ENCODE measurements at places on chromosomes 16 and 17.

GRCh38 chr17:57577751-57578607 lies 167.1 kb downstream of the CCDC182 start:
- no peak for DNase-seq

DNA sequence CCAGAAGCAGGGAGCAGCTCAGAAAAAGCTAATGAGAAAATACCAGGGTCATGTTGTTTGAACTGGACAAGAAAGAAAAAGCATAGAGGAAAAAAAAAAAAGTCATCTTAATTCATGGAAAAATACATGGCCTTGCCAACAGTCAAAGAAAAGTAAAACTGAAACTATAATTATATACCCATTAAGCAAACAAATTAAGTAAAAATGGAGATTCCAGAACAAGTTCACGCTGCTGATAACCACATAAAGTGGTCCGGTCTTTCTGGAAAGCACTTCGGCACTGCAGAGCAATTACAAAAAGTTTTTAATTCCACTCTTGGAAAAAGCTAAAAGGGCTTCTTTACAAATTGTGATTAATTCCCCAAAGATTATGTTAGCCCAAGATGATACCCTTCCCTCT lies 12.4 kb upstream of the P2RX5 start:
- no peak for DNase-seq

- DNase-seq = no peak
These were observed 20.7 kb downstream of the DRC3 start for GRCh38 chr17:17993366-17993765.

GRCh38 chr16:2603165-2604015 lies 65.6 kb downstream of the PDPK1 start:
- peak; percentile 94 for DNase-seq

GRCh38 chr16:86823888-86824671 lies 245.7 kb downstream of the FOXL1 start:
- DNase-seq = no peak

- no peak for DNase-seq
These were observed 20.5 kb upstream of the HELZ start for GRCh38 chr17:67265436-67266019.

DNA sequence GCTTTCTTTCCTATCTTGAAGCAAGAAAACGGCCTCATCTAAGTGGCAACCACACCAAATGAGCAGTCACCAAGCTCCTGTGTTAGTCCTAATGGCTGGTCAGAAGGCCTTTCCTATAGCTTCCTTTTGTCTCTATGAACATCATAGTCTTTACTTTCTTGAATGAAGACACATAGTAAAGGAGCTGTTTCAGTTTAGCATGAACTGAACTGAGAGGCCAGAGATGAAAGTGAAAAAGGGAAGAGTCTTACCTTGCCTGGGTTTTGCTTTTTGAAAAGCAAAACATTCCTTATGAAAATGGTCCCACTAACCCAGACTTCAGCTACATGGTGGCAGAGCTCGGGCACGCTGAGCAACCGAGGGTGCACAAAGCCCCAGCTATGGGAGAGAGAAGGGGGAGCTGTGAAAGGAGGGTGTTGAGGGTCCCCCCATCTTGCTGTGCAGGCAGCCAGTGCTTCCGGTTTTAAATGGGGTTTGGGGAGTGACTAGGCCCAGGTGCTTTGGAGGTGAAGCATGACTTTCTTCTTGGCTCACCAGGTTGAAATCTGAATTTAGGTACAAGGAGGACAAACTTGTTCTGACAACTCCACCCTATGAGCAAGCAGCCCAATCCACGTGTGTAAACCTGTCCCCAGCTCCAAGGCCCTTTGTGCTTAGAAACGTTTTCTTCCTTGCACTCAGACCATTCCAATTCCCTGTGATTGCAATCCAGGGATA lies 9.1 kb upstream of the PSMC3IP start:
- DNase-seq = no peak

DNA sequence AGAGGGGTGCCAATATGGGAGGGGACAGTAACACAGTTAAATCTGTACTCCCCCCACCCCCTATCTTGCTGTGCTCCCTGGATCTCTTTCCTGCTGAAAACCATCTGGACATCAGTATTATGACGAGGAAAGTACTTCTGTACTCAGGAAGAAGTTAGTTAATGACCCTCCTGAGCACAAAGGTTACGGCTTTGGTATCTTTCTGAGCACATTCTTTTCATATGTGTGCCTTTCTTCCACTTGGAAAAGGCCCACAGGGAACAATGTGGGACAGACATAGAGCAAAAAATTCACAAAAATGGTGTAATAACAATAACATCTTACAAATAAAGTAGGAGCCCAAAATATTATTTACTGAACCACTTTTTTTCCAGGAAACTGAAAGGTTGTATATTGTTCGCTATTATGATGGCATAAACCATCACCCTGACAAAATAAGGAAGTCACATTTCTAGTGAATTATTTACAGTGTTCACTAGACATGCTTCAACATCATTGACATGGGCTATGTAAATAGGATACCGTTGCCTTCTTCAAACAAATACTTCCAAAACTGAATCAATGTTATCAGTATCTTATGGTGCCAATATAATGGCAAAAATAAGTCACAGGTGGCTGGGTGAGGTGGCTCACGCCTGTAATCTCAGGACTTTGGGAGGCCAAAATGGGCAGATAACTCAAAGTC lies 5.5 kb downstream of the WIPI1 start:
- no peak for DNase-seq

- no peak for DNase-seq
These were observed 153.5 kb downstream of the TOX3 start for GRCh38 chr16:52393448-52393847.

DNA sequence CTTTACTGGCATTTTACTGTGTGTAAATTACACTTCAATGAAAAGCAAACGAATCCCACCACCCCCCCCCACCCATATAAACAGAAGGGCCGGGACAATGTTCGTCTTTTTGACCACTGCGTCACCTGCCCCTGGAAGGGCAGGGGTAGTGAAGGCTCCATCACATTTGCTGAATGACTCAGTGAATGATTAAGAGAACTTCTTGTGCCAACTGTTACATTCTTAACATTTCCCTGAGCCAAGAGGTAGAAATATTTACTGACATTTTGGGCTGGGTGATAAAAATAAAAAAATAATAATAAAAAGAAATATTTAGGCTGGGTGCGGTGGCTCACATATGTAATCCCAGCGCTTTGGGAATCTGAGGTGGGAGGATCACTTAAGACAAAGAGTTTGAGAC lies 24.1 kb downstream of the C16orf96 start:
- no peak for DNase-seq

GRCh38 chr17:74827800-74828199 lies 31.9 kb downstream of the GRIN2C start:
- no peak for DNase-seq

- DNase-seq = no peak
These were observed 33.3 kb downstream of the RHBDL3 start for GRCh38 chr17:32298721-32299579.

- DNase-seq = no peak
These were observed 32.2 kb downstream of the RCVRN start for GRCh38 chr17:9872852-9873251.

- DNase-seq = no peak
These were observed at the start of gene HSF4 for GRCh38 chr16:67164599-67165061. HSF4 (plus strand) TSS chr16:67164745; CDS start chr16:67164812, 67 bp downstream.

GRCh38 chr16:66399930-66400329 lies 27.2 kb upstream of the BEAN1 start:
- no peak for DNase-seq

DNA sequence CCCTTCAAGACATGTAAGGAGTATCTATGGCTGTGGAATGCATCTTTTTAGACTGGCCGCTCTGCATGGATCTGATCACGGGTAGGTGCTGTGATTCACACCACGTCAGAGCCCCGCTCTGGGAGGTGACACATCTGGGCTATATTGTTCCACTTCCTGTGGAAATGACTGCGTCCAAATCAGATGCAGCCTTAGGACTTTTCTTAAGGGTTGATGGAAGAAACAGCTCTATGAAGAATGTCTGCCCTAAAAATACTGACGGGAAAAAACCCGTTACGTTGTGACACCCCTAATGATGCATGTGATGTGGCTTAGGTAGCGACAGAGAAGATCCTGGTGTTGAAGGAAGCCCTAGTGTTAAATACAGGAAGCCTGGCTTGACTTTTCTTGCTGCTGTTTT lies 12.2 kb downstream of the BANP start:
- peak; percentile 84 for DNase-seq

All from activated CD4-positive, alpha-beta T cell treated with anti-CD3 and anti-CD28 coated beads for 48 hours (primary cell).